ENCODE measurements at places on chromosomes 13 and 19.

DNA sequence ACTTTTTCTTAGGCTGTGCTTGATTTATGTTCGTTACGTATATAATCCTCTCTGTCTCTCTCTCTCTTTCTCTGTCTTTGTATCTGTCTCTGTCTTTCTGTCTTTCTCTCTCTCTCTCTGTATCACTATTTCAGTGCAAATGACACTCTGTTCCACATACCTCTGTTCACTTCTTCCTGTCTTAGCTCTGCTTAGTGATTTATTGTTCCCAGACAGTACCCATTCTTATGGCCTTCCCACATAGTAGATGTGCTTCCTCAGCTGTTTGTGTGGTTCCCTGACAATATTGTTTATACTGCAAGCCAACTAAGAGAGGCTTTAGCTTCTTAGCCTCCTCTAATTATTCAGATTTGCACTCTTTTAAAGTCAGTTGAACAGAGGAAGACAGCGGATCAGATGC, 1244.2 kb downstream of the DIAPH3 start:
- DNase-seq, result no peak

- peak; percentile 77 for DNase-seq
Observed at GRCh38 chr19:9362905-9363304, at the start of gene ZNF177. Gene ZNF177, plus strand, starts transcription at chr19:9363013. Its CDS starts 15,299 bp downstream, at chr19:9378312.

- no peak for DNase-seq
Observed at GRCh38 chr19:4108767-4109625, 14.9 kb downstream of the MAP2K2 start.

GRCh38 chr13:63287926-63288325, 1872.3 kb upstream of the PCDH20 start:
- DNase-seq, result no peak

DNA sequence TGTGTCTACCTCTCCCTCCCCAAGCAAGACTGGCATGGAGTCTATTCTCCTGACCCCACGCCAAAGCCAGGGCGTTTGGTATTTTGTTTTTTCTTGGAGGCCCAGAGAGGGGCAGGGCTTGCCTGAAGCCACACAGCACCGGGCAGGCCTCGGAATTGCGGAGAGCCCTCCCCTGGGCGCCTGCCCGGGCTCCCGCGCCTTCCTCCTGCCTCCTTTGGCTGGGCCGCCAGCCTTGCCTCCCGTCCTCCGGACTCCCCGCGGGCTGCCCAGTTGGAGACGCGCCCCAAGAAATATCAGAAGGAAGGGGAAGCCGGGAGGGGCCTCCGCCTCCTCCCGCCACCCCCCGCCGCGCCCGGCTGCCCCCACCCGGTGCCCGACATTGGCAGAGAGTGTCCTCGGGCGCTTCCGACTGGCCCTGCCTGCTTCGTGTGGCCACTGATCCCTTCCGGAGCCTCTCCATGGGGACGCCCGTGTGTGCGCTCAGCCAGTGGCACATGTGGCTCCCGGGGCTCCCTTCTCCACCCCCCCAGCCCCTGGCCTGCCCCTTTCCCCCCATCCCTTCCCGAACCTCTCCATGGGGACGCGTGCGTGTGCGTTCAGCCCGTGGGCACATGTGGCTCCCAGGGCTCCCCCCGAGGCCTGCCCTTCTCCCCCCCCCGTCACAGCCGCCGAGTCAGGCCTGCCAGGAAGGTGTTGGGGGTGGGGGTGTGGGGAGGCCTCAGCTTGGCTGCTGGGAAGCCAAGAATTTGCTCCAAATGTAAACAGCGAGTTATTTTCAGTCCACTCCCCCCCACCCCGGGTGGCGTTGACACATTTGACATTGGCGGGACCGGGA, 37.3 kb downstream of the NFIC start:
- no peak for DNase-seq

- peak; percentile 47 for DNase-seq
Observed at GRCh38 chr19:17671906-17672305, 16.2 kb downstream of the UNC13A start.

GRCh38 chr13:65971541-65971940, 1258.6 kb downstream of the PCDH9 start:
- DNase-seq, result no peak

DNA sequence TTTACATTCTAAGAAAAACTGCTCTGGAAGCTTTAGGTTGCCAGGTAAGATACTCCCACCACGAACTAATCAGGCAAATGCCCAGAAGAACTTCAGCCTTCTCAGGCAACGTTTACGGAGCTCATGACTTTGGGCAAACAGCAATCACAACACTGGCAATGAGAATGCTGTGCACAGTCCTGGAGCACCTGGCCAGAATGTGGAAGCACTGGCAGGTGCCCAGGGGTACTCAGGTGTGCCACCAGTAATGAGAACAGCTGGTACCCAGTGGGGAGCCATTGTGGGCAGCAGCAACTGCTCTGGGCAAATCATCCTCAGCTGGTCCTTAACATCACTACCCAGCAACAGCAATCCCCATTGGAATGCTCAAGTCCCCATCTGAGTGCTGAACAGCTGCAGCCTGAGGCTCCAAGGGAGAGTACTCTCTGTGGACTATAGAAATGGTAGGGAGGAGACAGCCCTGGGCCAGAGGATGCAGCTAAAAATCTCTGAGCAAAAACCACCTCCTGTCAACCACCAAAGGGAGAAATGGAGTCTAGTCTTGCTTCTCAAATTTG, 210.0 kb downstream of the FOXO1 start:
- DNase-seq, result no peak

DNA sequence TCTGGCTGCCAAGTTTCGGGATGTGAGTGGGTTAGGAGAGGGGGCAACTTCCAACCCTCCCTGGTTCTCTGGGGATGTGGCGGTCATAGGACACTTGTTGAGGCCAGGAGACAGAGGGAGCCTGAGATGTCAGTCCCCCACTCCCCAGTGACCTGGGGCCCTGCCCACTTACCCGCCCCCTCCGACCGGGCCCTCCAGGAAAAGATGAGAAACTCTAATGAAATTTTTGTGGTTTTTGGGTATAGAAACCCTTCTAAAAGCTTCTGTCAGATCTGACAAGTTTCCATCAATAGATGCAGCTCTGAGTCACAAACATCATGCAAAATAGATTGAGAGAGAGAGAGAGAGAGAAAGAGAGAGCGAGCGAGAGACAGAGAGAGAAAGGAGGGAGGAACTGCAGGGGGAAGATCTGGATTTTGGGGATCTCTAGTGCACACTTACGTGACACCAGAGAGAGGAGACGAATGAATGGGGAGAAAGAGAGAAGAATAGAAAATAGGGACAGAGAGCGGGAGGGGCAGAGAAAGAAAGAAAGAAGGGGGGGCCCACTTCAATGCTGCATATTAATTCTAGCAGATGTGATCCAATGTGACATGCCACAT, 94.0 kb downstream of the PTPRS start:
- no peak for DNase-seq

DNA sequence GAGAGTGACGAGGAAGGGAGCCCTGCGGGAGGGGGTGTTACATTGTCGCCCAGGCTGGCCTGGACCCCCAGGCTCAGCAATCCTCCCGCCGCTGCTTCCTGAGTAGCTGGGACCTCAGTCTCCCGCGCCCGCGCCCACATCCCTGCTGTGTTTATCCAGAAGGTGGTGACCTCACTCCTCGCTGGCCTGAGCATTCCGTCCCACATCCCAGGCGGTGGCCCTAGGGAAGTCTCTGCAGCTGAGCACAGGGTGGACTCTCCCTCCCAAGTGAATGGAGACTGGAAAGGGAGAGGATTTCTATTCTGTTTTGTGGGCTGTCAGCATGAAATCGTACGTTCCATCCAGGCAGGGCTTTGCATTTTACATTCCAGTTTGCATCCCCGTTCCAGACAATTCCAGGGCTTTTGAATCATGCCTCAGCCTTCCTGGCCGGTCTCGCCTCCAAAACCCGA, 401 bp upstream of the ZNF765 start:
- peak; percentile 63 for DNase-seq

GRCh38 chr13:27077451-27077850, 94.2 kb downstream of the USP12 start:
- no peak for DNase-seq

GRCh38 chr19:29338480-29338879, 125.5 kb upstream of the UQCRFS1 start:
- no peak for DNase-seq

GRCh38 chr19:57850553-57851017, 926 bp downstream of the ZNF587 start:
- DNase-seq, result no peak

- no peak for DNase-seq
Observed at GRCh38 chr19:39873385-39873784, 27.2 kb upstream of the FBL start.

DNA sequence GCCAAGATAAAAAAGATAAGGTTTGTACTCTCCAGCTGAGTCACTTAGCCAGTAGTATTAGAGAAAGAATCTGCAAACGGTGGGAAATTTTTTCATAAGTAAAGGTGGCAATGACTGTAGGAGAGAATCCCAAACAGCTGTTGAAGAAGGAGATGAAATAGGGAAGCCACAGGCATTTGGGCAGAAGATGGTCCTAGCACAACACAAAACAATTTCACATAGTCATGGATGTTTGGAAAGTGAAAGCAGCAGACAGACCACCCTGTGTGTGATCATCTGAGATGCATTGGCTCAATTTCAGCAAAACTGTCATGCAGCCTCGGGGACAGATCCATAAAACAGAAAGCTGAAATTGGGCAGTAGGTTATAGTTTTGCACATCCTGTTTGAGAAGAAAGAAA, 2832.4 kb downstream of the PCDH9 start:
- DNase-seq, result no peak

DNA sequence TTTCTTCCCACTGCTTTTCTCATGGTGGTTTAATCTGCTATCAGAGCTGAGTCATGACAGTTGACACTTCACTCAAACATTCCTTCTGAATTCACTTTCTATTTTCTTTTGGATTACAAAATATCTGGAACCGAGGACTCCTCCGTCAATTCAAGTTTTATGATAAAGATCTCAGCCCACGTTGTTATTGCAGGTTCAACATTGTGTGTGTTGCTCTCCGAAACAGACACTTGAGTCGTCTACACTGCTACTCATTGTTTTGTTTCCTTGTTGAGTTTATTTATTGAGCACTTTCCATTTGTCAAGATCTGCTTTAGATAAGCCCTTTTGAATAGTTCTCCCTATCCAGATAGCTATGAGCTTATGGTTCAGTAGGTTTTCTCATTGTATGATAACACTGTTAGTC, 636.1 kb upstream of the GPC6 start:
- DNase-seq, result no peak

- no peak for DNase-seq
Observed at GRCh38 chr13:70662231-70662940, 554.1 kb upstream of the KLHL1 start.

GRCh38 chr13:72570019-72570418, 157.4 kb downstream of the MZT1 start:
- no peak for DNase-seq

DNA sequence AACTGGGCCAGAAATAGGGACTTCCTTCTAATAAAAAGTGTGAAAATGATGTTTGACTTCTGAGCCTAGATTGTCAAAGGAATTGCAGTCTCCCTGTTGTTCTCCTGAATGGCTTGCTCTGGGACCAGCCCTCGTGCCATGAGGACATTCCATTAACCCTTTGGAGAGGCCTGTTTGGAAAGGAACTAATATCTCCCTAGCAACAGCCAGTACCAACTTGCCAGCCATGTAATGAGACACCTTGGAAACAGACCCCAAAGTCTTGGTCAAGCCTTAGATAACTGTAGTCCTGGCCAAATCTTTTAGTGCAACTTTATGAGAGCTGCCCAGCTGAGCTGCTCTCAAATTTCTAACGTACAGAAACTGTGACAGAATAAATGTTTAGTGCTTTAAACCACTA, 8.2 kb upstream of the SIAH3 start:
- no peak for DNase-seq

GRCh38 chr13:69857183-69857821, 250.3 kb upstream of the ATXN8OS start:
- peak; percentile 84 for DNase-seq

- no peak for DNase-seq
Observed at GRCh38 chr19:54616057-54616456, 14.2 kb upstream of the LILRB1 start.

GRCh38 chr13:102028868-102029267, 373.0 kb downstream of the FGF14 start:
- no peak for DNase-seq

DNA sequence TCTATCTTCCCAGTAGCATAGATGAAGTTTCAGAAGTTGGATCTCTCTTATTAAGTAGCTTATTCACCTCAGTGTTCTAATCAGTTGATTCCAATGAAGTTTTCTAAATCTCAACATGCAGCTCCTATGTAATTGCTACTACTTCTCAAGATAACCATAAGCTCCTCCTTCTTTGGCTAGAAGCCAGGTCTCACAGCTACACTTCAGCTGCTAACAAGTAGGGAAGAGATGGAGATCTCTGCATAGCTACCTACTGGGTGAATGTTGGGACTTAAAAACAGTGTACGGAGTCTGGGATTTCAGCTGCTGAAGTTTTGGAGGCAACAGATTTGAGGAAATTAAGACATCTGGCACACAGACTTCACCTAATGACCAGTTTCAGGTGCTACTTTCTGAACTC, 661.0 kb downstream of the SLITRK1 start:
- DNase-seq, result no peak

DNA sequence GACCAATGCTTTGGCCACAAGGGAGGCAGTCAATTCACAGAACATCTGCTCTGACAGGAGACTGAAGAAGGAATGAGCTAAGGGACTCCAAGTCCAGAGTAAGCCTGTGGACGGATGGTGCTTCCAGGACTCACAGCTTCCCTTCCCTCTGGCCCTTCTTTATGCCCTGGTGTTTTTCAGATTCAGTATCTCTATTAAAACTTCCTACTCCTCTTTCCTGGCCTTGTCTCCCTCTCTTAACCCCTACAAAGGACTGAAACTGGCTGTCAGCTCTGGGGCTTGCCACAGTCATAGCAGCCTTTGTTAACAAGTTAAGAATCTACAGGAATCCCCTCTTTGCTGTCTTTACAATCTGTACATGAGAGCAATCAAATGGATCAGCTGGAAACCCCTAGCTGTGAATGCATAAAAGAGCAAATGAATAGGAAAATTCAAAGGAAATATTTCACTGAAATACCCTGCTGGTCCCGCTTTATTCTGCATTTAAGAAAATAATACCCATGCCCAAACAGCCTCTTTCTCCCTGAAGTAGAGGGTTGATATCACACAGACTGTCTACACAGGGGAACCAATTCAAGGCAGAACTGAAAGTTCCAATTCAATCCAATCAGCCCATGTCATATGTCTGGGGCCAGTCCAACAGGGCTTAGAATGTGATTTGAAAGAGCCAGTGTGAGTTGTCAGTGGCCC, 192.3 kb downstream of the MZT1 start:
- peak; percentile 11 for DNase-seq

GRCh38 chr19:30923621-30924020, 425.6 kb downstream of the TSHZ3 start:
- no peak for DNase-seq

DNA sequence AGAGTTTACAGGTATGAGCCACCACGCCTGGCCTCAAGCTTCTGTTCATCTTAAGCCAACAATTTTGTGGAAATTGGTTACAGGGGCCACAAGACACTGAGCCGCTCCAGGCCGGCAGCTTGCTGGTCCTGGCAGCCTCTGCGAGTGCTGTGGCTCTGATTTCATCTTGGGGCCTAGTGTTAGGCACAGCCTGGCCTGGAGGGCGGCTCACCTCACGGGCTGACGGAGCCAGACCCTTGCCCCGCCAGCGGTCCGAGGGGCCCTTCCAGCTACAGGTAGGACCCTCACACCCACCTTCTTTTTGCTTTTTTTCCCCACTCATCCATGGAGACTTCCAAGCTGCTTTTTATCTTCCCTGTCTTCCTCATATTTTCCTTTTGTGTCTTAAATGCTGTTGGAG, 8.6 kb downstream of the ZNF544 start:
- no peak for DNase-seq

GRCh38 chr19:33350538-33351309, 22.8 kb upstream of the CEBPG start:
- DNase-seq, result no peak
